ENCODE measurements at places on chromosomes 7 and 10. TPM values are rescaled to one million over a fixed set of nuclear protein-coding genes. Genes with fewer than 3 reads are reported as not detected.

DNA sequence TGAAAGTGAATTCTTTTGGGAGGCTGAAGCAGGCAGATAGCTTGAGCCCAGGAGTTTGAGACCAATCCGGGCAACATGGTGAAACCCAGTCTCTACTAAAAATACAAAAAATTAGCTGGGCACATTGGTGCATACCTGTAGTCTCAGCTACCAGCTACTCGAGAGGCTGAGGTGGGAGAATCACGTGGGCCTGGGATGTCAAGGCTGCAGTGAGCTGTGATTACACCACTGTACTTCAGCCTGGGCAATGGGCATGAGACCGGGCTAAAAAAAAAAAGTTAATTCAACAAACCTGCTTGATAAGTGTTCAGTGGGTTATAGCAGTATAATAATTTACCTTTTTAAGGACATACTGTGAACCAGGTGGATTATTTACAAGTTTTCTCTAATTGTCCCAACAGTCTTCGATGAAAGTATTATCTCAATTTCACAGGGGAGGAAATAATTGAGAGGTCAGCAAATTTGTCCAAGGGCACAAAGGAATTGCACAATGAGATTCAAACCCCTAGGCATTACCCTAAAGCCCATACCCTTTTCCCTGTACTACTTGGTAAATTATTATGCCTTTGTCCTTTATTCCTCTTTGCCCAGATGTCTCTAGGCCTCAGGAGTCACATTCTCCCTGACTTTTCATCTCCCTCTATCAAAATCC lies 13.1 kb upstream of the DLD start:
- DNase-seq: no peak

The PDE6C gene
- total RNA-seq: not detected

DNA sequence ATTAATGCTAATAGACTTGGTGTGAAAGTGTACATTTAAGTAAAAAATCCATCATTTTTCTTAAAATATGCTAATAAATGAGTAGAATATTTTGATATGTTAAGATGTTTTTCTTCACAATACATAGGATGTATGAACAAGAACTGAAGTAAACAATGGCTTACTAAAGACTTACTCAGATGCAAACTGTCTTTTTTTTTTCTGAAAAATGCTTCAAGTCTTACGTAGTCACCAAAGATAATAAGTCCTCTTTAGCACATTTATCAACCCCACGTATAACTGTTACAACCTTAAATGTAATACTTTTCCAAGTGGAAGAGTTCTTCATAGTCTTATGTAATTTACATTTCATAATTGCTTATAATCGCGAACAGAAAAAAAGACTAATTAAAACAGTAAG lies 54.8 kb downstream of the MDFIC start:
- DNase-seq: no peak

DNA sequence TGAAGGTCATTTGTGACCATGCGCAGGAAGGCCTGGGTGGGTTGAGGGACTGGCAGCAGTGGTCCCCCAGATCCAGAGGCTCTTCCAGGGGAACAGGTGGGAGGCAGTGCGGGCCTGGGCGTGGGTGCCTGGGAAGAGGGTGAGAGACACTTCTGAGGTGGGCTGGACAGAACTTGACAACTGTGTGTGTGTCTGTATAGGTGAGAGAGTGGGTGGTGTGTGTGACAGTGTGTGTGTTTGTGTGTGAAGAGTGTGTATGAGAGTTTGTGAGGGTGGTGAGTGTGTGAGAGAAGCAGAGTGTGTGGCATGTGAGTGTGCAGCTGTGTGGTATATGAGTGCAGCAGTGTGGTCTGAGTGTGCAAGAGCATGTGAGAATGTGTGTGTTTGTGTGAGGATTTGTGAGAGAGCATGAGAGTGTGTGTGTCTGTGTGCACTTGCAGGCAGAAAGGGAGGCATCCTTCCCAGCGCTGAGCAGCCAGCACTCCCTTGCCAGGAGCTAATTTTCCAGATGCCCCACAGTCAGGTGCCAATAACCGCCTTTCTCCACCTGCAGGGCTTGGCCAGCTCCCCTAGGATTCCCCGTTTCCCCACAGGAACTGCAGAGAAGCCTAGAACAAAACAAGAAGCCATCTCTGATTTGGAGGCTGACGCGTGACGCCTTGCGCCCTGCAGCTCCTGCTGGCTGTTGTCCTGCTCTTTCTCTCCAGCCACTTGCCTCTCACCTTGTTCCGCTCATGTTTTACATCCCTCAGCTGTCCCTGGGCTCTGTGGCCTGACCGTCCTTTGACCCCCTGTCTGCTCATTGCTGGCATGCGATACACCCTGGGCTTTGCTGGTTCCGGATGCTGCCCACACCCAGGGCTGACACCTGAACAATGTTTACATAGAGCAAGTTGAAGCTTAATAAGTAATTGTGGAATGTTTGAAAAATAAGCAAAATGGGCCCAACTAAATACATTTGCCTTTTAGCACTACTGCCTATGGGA lies 88.0 kb downstream of the TMEM178B start:
- no peak for DNase-seq

DNA sequence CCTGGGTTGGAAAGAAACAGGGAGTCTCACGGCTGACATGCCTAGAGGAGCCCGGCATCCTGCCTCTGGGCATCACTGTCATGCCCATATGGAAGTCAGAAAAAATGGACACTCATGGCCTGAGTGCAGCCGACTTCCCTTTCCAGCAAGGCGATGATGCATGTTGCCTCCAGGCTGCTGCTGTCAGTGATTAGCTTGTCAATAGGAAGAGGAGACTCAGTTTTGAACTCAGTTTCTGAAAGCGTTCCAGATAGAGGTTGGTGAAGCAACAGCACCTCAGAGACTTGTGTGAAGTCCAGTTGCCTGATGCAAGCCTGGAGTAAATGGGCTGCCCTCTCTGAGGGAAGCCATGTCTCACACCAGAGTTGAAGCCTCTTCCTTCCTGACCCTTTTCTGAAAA lies 148.4 kb downstream of the TPST1 start:
- DNase-seq: no peak

The PANK1 gene
- total RNA-seq: 18.5 TPM

GRCh38 chr10:114708717-114709335 lies 50.8 kb upstream of the ABLIM1 start:
- DNase-seq: peak; percentile 43

- no peak for DNase-seq
These were observed 4.1 kb upstream of the PRSS1 start for GRCh38 chr7:142745091-142745635.

GRCh38 chr7:64876792-64877713 lies 26.0 kb upstream of the ZNF273 start:
- peak; percentile 43 for DNase-seq

DNA sequence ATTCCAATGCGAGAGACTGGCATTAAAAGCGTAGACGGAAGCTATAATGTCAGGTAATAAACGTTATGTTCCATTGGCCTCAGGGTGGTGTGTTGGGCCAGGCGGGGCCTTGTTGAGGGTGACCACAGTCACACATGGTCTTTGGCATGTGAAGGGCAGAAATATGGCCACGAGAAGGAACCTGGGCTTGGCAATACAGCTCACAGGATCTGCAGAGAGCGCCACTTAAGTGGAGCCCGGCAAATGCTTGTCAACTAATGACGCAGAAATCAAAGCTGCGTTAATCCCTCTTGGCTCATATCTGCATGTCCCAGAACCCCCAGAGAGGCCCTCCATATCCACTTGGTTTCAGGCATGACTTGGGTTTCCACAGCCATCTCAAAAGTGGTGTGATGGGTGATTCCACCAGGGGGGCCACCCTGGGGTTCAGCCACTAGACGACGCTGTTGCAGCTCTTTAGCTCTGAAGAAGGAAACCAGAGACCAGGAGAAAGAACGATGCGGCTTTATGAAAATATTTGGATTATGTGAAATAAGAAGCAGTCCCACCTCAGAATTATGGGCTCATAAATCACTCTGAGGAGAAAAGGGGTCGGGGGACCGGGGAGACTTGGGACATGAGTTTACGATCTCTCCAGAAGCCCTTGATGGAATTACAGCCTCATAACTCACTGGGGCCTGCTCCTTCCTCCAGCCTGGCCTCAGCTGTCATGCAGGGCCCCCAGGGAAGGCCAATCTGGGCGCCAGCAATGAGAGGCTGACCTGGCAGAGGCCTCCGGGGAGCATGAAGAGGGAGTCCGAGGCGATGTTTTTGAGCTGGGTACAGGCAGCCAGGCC lies 462.5 kb downstream of the PLXNA4 start:
- DNase-seq: no peak

GRCh38 chr7:114086914-114087652 lies 168.3 kb upstream of the PPP1R3A start:
- peak; percentile 4 for DNase-seq

The WAPL gene
- 47.0 TPM for total RNA-seq

DNA sequence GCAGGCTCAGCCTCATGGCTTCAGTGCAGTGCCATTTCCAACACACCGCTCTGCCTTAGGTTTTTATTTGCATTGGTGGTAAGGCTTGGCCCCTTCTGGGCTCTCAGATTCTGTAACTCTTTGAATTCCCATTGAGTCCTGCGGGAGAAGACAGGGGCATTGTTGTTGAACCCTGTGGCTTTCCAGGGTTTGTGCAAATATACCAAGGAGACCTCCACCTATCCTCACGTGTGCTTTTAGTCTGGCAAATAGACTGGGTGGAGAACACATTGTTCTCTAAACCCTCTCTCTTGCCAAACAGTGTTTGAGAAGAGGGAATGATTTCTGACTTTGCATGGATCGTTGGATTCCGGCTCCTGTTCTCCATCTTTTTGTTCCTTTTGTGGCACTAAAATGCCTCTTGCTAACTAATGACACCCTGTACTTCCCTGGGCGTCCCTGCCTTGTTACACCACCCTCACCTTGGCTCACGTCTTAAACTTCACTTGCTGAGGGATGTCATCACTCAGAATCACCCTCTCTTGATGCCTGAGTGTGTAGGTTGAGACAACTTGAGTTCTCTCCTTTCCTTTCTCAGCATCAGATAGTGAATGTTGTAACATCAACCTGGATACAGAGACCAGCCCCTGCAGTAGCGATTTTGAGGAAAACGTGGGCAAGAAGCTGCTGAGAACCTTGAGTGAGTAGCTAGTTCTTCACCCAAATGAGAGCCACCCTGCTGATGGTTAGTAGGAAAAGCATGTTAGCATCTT lies 40.5 kb downstream of the GOT1 start:
- no peak for DNase-seq

The DNAH11 gene
- 0.54 TPM for total RNA-seq

The CSTF2T gene
- 22.2 TPM for total RNA-seq

DNA sequence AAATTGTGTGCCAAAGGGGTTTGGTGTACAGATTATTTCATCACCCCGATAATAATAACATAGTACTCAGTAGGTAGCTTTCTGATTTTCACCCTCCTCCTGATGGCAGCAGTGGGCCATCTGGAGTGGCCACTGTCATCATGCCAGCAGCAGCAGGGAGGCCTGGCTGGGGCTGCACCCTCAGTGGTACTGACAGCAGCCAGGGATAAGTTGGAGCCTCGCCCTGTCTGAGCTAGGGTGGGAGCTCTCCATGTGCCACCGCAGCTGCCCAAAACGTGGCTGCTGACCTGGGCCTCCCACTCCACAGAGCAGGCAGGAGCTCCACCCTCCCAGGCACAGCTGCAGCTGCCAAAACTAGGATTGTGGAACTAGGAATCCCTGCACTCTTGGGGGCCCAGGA lies 700.8 kb upstream of the KCND2 start:
- no peak for DNase-seq

DNA sequence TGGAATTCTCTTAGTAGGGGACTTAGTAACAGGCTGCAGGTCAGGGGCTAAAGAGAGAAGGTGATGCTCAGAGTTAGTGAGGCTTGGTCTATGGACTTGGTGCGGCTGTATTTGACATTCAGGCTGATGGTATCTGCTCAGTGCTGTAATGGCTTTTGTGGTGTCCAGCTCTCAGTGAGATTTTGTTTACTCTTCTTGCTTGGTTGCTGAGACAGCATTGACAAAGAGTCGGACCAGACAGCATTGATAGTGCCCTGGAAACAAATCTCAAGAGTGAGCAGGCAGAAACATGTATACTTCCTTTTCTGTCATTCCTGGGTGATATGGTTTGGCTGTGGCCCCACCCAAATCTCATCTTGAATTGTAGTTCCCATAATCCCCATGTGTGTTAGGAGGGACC lies 202.0 kb downstream of the STK31 start:
- no peak for DNase-seq

DNA sequence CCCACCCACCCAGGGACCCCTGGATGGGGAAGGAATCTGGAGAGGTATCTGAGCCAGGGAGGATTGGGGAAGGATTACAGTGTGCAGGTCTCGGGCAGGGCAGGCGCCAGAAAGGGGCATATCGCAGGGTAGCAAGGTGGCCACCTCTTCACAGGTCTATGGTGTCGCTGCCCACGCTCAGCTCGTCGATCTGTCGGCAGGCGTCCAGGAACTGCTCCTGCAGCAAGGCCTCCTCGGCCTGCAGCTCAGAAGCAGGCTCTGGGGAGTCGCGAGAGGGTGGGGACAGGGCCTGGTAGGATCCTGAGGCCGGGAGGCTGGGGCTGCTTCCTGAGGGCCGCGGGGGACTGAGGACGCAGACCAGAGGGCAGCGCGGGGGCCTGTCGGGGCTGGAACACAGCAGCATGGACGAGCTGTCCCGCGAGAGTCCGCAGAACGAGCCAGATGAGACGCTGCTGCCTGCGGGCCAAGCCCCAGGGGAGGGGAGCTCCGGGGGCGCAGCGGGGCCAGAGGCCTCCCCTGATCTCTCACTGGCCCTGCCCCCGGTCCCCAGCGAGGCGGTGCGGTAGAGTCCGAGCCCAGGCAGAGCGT lies 7.1 kb upstream of the RBM28 start:
- no peak for DNase-seq

The GOLGA7B gene
- 0.63 TPM for total RNA-seq

The CALCR gene
- total RNA-seq: not detected

DNA sequence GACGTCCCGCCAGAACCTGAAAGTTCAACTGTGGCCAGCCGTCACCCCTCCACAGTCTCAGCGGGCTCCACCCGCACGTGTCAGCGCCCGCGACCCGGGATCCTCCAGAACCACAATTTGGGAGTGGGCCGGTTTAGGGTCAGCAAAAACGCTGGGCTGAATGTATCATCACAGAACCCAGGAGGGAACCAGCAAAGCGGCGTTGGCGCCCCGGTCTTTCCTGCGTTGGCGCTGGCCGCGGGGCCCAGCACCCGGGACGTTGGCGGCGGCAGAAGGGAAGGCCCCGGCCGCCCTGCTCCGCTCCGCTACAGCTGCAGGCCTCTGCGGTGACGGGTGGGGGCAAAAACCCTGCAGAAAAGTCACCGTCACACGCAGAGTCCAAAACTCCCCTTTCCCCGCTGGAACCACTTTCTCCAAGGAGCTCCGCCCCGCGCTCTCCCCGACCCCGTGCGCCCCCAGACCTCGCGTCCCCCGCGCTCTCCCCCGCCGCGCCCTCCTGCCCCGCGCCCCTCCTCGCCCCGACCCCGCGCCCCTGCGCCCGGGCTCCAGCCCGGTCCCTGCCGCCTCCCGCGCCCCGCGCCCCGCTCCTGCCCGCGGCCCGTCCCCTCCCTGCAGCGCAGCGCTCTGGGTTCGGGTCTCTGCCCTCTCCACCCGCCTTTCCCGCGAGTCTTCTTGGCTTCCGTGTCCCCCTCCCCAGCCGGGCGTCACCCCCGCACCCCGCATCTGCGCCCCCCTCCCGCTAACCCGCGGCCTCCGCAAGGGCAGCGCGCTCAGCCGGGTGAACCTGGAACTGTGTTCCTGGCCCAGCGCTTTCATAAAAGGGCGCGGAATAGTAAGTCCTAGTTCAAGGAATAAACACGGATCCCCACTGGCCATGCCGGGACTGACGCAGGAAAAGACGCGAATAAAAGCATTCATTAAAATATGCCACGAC lies 24.0 kb upstream of the RNF32 start:
- no peak for DNase-seq

Data from A673 (cell line).